ENCODE measurements at places on chromosomes 1 and 21. TPM values are rescaled to one million over a fixed set of nuclear protein-coding genes. Genes with fewer than 3 reads are reported as not detected.

GRCh38 chr1:91557039-91557690 lies 56.5 kb downstream of the CDC7 start:
- H3K27me3 ChIP-seq: no peaks in the 10 kb centered on the region
- no peaks in the 10 kb centered on the region for H3K36me3 ChIP-seq
- H3K4me3 ChIP-seq: no peak overlapping the region
- no peak for DNase-seq
- no peak overlapping the region for H3K27ac ChIP-seq

- H3K27ac ChIP-seq: no peak overlapping the region
- no peak overlapping the region for H3K4me3 ChIP-seq
- H3K27me3 ChIP-seq: no peaks in the 10 kb centered on the region
- no peaks in the 10 kb centered on the region for H3K4me1 ChIP-seq
- no peak for DNase-seq
Measured at GRCh38 chr1:26405281-26405915, 5.2 kb upstream of the LIN28A start.

DNA sequence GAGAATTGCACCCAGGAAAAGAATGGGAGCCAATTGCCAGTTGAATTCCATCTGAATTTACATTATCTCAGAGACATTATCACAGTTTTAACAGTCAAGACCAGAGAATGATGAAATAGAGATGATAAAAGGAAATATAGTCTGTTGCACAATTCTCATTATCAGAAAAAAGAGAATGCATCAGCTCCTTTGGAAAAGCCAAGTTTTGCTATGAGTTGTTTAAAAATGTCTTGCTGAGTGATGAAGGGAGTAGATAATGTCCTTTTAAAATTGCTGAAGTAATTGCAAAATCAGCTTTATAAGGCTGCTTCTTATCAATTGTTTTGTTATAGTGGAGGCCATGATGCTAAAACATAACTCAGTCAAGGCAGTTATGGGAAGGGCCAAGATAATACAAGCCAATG lies 37.9 kb upstream of the EEIG2 start:
- H3K4me1 ChIP-seq: no peaks in the 10 kb centered on the region
- no peak for DNase-seq
- no peaks in the 10 kb centered on the region for H3K27me3 ChIP-seq
- H3K4me3 ChIP-seq: no peak overlapping the region
- H3K36me3 ChIP-seq: no peaks in the 10 kb centered on the region

GRCh38 chr1:211944733-211945500 lies 90.4 kb downstream of the INTS7 start:
- DNase-seq: peak; percentile 59
- no peak overlapping the region for H3K4me3 ChIP-seq
- peaks cover 2% of the 10 kb centered on the region for H3K4me1 ChIP-seq
- peaks cover 5% of the 10 kb centered on the region for H3K36me3 ChIP-seq
- no peaks in the 10 kb centered on the region for H3K27me3 ChIP-seq
- H3K27ac ChIP-seq: no peak overlapping the region

GRCh38 chr1:24925082-24925779 lies 4.8 kb downstream of the RUNX3 start:
- H3K4me3 ChIP-seq: no peak overlapping the region
- H3K36me3 ChIP-seq: no peaks in the 10 kb centered on the region
- H3K4me1 ChIP-seq: peaks cover 4% of the 10 kb centered on the region
- H3K27ac ChIP-seq: no peak overlapping the region

DNA sequence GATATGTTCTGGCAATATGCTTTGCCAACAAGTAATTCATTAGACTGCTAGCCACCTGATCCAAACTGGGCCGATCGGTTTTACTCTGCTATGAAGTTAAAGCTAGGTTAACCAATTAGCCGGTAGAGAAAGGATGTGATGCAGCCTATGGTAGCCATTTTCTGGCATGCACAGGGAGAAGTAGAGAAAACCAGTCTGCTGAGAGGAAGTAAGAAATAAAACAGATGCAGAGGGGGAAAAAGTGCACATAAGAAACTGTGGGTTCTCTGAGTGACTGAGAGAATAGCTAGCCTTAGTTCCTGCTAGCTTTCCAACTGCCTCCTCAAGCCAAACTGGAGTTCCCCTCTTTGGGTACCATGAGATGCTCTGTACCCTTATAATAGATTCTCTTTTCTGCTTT lies 52.8 kb downstream of the ARID4B start:
- H3K36me3 ChIP-seq: no peaks in the 10 kb centered on the region
- no peak overlapping the region for H3K27ac ChIP-seq
- no peaks in the 10 kb centered on the region for H3K27me3 ChIP-seq
- no peak overlapping the region for H3K4me3 ChIP-seq

DNA sequence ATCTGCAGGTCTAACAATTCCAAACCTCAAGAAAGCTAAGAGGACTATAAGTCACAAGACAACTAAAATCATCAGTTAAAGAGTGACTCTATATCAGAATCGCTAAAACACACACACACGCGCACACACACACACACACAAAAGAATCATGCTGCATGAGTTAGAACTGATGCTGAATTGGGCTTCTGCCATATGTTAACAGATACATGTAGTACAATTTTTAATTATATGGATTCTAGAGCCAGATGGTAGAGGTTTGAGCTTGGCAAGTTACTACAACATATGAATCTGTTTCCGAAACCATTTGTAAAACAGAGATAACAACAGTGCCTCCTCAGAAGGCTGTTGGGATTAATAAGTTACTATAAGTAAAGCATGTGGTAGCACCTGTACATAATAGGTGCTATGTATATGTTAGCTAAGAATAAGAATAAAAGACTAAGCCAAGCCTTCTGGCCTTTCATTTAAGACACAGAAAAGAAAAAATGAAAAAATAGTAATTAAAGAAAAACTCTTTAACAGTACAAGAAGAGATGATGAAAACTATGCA lies 17.9 kb downstream of the EPRS1 start:
- H3K4me1 ChIP-seq: no peaks in the 10 kb centered on the region
- no peak overlapping the region for H3K4me3 ChIP-seq
- DNase-seq: no peak
- no peak overlapping the region for H3K27ac ChIP-seq
- H3K36me3 ChIP-seq: peaks cover 20% of the 10 kb centered on the region

- no peak for DNase-seq
- H3K4me1 ChIP-seq: no peaks in the 10 kb centered on the region
- H3K36me3 ChIP-seq: no peaks in the 10 kb centered on the region
Measured at GRCh38 chr1:177847843-177848242, 122.0 kb downstream of the SEC16B start.

DNA sequence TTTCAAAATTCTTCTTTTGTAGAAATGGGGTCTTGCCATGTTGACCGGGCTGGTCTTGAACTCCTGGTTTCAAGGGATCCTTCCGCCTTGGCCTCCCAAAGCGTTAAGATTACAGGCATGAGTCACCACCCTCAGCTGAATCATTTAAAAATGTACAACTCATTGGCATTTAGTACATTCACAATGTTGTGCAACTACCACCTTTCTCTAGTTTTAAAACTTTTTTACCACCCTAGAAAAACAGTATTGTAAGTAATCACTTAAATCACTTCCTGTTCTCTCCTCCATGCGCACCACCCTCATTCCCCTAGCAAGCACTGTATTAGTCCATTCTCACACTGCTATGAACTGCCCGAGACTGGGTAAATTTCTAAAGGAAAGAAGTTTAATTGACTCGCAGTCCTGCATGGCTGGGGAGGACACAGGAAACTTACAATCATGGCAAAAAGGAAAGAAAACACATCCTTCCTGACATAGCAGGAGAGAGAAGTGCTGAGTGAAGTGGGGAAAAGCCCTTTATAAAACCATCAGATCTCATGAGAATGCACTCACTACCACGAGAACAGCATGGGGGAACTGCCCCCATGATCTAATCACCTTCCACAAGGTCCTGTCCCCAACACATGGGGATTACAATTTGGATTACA lies 14.4 kb upstream of the THEM5 start:
- H3K27ac ChIP-seq: no peak overlapping the region
- H3K4me1 ChIP-seq: no peaks in the 10 kb centered on the region
- peaks cover 2% of the 10 kb centered on the region for H3K27me3 ChIP-seq
- H3K36me3 ChIP-seq: no peaks in the 10 kb centered on the region
- no peak overlapping the region for H3K4me3 ChIP-seq
- DNase-seq: no peak

The CDA gene
- 6.5 TPM for total RNA-seq

The OLFML2B gene
- 1.4 TPM for total RNA-seq

The OR14K1 gene
- total RNA-seq: not detected

The DHDDS gene
- 49.8 TPM for total RNA-seq

Measured in H9 (cell line).